ENCODE measurements at places on chromosomes 2 and 18.

- DNase-seq = no peak
These were observed 65.5 kb downstream of the CABLES1 start for GRCh38 chr18:23200756-23201155.

- no peak for DNase-seq
These were observed 89.2 kb upstream of the CD226 start for GRCh38 chr18:70036771-70037347.

GRCh38 chr2:183341057-183341456 is 216.8 kb downstream of the NUP35 start:
- DNase-seq = no peak

- DNase-seq = no peak
These were observed 4.5 kb upstream of the STON1 start for GRCh38 chr2:48525269-48525943.

DNA sequence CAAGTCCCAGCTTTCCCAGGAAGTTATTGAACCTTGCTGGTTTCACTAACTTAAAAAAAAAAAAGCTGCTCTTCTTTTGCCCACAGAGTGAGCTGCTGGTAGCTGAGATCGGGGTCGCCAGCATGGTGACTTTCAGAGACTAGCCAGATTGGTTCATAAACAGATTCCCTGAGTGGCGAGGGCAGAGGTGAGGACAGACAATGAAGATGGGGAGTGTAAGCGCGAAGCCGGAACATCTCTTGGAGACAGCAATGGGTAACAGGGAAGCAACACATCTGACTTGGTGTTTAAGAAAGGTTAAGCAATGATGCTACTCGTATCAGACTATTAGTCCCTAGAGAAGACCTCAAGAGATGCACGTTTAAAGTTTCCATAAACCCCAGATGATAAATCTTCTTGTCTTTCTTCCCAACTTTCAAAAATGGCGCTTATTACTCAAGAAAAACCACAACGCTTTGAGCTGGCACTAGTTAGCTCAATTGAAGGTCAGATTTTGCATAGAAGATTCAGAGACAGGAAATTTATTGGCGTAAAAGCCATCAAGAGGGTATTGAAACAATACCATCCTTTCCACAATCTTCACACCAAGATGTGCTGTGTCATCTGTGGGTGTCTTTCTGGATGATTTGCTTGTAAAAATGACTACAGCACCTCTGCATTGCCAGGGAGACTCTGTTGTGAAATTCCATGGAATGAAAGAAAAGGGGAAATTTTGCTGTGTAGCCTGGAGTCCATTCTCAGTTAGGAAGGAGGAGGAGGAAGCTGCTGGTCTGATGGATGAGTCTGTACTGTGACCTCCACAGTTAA is 193.1 kb upstream of the CXCR4 start:
- no peak for DNase-seq

- peak; percentile 63 for DNase-seq
These were observed 2.4 kb upstream of the INHBB start for GRCh38 chr2:120343433-120344105.

GRCh38 chr2:11074246-11074820 is 80.9 kb upstream of the SLC66A3 start:
- DNase-seq = no peak

- peak; percentile 52 for DNase-seq
These were observed 12.8 kb upstream of the PPM1B start for GRCh38 chr2:44155666-44156446.

DNA sequence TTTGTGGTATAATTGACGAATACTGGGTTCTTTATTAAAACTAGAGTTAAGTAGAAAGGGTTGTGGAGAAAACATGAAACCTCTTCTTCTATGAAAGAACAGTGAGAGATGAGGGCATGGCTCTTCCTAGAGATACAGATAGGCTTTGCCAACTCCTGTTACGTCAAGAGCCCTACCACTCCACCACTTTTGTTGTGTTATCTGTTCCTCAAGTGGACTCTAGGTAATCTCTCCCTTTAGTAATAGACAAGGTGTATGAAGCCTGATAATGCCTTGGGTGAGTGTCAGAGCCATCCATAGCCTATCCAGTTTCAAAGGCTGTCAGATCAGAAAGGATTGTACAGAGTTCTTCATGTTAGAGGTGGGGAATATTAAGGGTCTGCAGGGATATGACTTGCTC is 176.4 kb downstream of the SETBP1 start:
- DNase-seq = no peak

DNA sequence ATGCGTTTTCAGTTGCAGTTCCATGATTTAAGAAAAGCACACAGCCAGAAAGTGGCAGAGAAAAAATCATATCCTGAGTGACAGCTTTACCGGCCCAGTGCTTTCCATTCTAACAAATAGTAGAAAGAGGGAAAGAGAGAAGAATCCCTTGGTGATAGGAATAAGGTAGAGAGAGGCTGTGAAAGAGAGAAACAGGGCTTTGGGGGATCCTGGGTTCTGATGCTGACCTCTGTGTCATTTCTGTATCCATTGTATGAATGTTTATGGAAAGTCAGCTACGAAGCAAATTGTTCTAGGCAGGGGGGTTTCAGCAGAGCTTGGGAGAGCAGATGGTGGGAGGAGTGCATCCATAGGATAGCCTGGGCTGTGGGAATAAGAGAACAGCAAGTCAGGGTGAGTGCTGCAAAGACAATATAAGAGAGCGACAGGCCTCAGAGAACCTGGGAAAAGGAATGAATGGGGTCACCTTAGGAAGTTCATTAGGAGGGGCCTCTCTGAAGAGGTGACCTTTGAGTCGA is 203.4 kb upstream of the TNP1 start:
- DNase-seq = no peak

GRCh38 chr2:61689568-61689967 is 151.4 kb upstream of the XPO1 start:
- DNase-seq = peak; percentile 21

- DNase-seq = no peak
These were observed 108.3 kb upstream of the LTBP1 start for GRCh38 chr2:32838418-32838817.

DNA sequence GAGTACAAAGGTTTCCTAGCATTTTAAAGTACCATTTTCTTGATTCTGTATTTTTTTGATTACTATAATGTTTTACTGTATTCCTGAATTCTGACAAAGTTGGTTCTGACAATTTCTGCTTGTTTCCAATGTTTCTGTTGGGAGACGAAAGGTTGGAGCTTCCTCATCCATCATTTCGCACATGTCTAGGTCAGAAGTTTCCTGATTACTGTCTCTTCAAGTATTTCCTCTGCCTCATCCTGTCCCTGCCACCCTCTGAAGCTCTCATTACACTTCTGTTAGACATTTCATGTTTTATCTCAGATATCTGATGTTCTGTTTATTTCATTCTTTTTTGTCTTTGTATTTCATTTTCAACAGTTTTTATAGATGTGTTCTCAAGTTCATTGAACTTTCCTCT is 895.8 kb downstream of the TSN start:
- no peak for DNase-seq

DNA sequence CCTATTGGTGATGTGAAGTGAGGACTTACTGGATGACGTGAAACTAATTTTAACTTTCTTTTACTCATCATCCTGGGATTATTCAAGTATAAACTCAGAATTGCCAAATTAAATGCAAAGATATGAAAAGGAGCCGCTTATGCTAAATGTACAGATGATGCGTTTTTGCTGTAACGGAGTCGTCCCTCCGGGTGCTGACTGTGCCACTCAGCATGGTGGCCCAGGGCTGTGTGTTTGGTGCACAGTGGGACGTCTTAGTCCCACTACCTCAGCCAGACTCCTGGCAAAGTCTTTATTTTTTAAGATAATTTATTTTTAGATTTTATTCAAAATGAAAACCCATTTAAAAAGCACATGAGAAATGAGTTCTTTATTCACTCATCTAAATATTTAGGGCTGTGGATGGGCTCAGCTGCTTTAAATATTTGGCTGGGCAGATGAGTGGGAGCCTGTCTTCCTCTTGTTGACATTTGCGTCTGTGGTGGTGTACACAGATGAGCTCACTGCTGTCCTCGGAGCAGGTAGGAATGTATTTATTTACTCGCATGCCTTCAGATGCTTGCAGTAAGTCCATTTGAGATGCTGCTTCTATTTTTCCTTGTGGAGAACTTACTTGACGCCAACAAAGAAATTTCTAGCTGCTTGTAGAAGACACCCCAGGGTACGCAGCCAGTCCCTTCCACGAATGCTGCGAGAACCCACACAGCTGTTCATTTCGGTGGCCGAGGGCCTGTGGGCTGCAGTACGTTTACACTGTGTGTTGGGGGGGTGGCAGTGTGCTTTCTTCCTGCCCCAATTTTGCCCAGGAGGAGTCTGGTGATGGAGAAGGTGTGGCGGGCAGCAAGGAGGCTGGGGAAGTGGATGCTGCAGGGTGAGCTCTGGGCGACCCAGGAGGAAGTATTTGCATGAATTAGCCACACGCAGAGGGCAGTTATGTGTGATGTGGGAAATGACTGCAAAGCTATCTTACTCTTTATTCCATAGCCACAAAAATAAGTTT is 105.0 kb downstream of the AGAP1 start:
- DNase-seq = no peak

GRCh38 chr2:68317971-68318913 is 1.5 kb downstream of the CNRIP1 start:
- DNase-seq = peak; percentile 15

DNA sequence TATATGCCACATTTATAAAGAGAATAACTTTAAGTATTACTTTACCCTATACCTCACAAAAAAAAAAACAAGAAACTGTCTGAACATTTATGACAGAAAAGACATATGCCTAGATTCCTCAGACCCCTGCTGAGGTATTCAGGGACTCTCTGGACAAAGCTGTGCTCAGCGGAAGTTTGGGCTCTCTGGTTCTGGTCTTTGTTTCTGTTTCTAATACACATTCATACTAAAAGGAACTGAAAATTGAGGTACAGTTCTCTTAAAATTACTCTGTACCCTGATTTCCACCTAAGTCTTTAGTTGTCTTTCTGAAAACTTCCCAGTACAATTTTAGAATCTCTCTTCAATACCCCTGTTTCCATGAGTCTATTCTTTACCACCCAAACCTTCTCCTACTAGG is 160.3 kb downstream of the IKZF2 start:
- DNase-seq = no peak

DNA sequence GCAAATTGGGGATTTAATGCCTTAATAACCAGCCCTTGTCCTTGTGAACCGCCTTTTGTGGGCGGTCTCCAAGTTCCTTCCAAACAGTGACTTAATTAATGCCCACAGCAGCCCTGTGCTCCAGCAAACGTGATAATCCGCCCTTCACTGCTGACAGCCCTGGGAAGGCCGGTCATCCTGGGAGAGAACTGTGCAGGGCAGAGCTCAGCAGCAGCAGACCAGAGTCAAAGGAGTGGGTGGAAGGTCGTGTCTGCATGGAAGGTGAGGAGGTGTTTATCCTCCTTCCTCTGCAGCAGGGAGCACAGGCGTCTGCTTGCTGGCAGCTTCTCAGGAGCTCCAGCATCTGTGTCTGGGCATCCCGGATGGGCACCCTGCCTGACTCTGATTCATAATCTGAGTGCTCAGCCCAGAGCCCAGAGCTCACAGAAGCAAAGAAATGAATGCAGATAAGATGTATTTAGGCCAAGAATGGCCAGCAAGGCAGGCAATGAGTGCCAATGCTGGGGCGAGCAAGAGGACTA is 270.0 kb upstream of the PXDN start:
- peak; percentile 46 for DNase-seq
